Naive thymus-derived CD4-positive, alpha-beta T cell (primary cell): ENCODE measurements at places on chromosomes 5 and 9. TPM values are rescaled to one million over a fixed set of nuclear protein-coding genes. Genes with fewer than 3 reads are reported as not detected.

Gene LCP2
- 291 TPM for total RNA-seq

DNA sequence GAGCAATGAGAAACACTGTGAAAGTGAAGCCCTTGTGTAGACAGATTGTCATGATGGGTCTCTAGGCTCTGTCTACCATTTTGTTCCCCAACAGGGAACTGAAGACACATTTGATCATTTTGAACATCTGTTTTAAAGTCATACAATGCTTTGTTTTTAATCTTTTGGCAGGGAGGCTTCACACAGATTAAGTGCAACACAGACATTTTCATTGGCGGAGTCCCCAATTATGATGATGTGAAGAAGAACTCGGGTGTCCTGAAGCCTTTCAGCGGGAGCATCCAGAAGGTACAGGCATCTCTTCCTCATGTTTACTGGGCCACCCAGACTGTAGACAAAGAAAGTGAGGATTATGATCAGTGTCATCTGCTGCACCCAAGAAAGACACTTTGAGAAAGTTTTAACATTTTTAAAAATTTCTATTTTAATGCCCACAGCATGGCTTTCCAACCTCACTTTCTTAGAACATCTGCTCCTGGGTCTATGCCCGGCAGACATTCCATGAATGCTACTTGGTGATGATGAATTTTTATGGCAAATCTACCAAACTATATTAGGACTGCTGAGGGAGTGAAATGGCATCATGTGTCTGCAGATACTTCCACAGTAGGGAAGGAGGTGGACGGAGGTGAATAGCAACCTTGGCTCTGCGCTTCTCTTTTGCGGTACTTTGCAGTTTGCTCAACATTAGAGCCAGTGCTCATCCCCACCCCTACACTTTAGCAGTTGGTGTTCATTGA is 121.3 kb downstream of the LIFR start:
- no peak for DNase-seq

- no peak for DNase-seq
Observed at GRCh38 chr9:14945351-14945750, 35.1 kb upstream of the FREM1 start.

Gene CCL21
- not detected for total RNA-seq

DNA sequence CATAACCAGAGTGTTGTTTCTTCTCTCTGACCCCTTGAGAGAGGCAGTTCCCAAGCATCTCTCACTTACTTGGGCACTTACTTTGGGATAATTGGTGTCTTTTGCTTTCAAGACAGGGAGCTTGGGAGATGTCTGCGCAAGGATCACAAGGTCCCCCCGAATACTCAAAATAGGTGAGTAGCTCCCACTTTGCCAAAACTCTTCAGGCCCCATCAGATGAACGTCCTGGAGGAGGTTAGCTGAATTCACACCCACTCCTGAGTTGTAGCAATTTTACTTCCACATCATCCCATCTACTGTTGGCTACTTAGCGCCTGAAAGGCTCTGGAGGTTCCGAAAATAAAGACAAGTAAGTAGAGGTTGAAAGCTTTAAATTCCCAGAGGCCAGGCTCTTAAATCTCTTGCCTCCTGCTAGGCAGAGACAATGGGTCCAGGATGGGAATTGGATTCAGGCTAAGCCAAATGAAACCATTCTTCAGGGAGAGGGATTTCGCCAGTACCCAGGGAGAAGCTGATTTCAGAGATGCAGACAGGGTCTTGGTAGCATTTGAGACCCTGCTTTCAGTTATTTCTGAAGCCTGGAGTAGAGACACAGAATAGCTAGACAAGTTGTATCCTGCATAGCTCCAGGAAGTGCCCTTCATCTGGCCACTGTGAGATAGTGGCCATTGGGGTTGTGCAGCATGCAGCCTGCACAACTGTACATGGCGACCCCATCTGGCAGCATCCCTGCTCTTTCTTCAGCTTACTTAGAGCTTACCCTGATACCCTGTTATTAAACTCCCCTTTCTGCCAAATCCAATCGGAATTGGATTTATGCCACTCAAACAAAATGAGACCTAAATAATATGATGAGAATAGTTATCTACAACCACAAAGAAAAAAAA is 60.1 kb downstream of the BOD1 start:
- no peak for DNase-seq

GRCh38 chr9:112011051-112011620 is 114.5 kb downstream of the UGCG start:
- DNase-seq, result no peak

Gene SMIM33
- not detected for total RNA-seq

Gene SH3TC2
- not detected in 2 replicates for total RNA-seq

GRCh38 chr9:89295400-89295799 is 15.6 kb upstream of the CKS2 start:
- DNase-seq, result no peak

- no peak for DNase-seq
Observed at GRCh38 chr9:34654323-34655051, 2.5 kb downstream of the IL11RA start.

- no peak for DNase-seq
Observed at GRCh38 chr5:124605541-124605940, 140.9 kb downstream of the ZNF608 start.

- DNase-seq, result no peak
Observed at GRCh38 chr5:58452566-58453258, 7.2 kb downstream of the PLK2 start.

- DNase-seq, result no peak
Observed at GRCh38 chr5:156534906-156535485, 208.0 kb downstream of the SGCD start.

Gene MPDZ
- total RNA-seq, result not detected in 2 replicates

- no peak for DNase-seq
Observed at GRCh38 chr5:154368041-154368800, 77.6 kb upstream of the SAP30L start.

Gene GPX3
- 1.1 TPM for total RNA-seq

DNA sequence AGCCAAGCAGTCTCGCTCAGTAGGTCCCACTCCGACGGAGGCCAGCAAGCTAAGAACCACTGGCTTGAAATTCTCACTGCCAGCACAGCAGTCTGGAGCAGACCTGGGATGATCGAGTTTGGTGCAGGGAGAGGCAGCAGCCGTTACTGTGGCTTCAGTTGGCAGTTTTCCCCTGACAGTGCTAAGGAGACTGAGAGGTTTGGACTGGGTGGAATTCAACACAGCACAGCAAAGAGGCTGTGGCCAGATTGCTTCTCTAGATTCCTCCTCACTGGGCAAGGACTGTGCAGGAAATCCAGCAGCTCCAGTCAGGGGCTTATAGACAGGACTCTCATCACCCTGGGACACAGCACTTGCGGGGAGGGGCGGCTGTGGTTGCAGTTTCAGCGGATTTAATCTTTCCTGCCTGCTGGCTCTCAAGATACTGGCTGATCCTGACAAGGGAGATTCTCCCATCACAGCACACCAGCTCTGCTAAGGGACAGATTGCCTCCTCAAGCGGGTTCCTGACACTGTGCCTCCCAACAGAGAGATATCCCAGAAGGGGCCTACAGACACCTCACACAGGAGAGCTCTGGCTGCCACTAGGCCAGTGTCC is 122.1 kb downstream of the YIPF5 start:
- DNase-seq, result no peak

- no peak for DNase-seq
Observed at GRCh38 chr5:153584126-153584959, 93.9 kb downstream of the GRIA1 start.

Gene MEIKIN
- 4.2 TPM for total RNA-seq

DNA sequence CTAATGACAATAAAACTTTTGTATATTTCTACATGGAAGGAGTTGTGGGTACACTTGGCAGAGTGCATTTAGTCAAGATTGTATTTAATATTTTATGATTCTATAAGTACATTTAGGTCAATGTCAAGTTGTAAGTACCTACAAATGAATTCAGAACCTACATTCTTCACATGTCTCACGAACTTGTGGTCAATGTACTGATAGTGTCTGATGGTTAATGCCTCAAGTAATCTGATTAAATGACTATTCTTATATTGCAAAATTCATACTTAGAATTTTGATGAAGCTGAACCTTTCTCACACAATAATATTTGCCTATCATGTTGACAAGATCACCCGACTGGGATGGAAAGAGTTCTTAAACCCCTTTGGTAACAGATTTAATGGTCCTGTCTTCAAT is 444.5 kb downstream of the CTNND2 start:
- DNase-seq, result no peak

DNA sequence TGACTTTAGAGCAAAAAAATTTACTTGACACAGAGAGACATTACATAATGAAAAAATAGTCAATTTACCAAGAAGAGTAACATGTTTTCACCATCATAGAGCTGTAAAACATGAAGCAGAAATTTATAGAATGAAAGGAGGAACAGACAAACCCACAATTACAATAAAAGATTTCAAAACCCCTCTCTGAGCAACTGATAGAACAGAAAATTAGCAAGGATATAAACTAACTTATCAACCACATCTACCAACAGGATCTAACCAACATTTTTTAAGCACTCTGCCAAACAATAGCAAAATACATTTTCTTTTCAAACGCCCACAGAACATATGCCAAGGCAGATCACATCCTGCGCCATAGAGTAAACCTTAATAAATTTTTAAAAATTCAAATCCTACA is 17.9 kb downstream of the SLCO4C1 start:
- DNase-seq, result no peak

DNA sequence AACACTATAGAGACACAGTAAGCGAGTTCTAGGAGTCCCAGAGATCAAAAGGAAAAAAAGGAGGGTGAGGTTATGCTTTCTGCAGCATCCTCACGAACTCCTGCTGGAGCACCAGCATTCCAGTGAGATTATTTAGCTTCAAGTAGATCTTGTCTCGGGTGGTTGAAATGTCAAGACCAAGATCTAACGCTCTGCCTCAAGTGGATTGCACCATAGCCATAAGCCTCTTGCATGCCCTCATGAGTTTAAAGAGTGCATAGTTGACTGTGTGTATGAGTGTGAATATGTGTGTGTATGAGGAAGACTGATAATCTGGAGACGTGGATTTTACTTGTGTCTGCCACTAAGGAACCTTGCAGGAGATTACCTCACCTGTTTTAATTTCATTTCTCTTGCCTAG is 335.3 kb upstream of the ADAMTSL1 start:
- no peak for DNase-seq

Gene PCDHGB7
- total RNA-seq, result not detected

DNA sequence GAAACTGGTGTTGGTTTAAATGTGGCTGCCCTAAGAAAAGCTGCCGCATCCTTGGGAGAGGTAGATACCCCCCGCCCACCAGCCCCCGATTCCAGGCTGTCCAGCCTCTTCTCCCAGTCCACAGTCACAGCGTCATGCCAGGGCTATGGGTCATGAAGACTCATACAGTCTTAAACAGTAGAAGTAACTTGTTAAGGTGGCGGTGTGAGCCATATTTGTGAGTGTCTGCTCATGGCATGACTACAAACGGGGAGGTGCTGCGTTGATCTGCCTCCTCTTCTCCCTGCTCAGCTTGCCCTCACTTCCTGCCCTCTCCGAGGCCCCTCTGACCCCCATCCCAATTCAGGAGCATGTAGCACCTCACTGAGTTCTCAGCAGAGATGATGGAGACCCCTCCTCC is 20.8 kb downstream of the FGD3 start:
- DNase-seq, result no peak

DNA sequence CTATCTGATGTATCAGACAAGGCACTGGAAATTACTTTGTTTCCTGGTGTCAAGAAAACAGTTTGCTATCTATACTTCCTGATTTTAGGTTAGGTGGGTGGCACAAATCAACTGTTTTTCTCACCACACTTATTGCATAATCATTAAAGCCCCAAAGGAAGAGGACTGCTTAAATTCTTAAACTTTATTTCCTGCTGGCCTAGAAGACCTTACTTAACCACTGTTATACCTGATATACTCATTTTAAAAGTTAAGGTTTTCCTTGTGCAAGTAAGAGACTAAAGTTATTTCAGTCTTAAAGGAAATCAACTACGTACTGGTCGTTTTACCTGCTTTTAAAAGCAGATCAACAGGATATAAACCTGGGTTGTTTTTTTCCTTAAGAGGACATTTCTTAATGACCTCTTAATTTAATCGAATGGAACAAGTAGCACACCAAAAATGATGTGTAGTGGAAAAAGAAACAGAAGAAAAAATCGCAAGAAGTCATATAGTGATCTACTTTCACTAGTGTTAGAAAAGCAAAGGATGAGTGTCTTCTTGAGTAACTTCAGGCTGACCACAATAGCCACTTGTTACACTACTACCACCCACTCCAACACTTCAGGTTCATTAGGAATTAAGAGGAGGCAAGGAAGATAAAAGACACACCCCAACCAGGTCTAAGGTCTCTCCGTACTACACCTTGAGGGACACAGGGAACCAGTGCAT is 974 bp downstream of the CLINT1 start:
- no peak for DNase-seq

Gene AGXT2
- not detected for total RNA-seq

Gene ZNF483
- 3.0 and 4.9 TPM in 2 replicates for total RNA-seq

GRCh38 chr9:33131790-33132772 is 35.1 kb downstream of the B4GALT1 start:
- no peak for DNase-seq

DNA sequence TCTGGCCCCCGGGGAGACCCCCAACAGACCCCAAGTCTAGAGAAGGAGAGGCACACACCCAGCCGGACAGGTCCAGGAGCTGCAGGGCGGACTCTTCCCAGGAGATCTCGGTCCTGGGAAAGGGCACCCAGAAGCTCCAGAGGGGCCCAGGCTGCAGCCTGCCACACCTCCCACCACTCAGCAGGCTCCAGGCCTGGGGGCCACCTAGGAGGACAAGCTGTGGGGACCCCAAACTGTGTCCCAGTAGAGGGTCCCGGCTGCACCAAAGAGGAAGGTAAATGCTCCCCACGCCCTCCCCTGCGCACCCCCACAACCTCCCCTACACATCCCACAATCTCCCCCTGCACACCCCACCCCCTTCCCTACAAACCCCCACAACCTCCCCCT is 48.5 kb downstream of the PLEKHG4B start:
- no peak for DNase-seq

GRCh38 chr9:72386186-72386585 is 21.2 kb upstream of the ZFAND5 start:
- DNase-seq, result no peak

Gene TCF7
- 643 TPM for total RNA-seq

GRCh38 chr5:179192185-179192890 is 132.2 kb downstream of the ZNF354C start:
- no peak for DNase-seq

- no peak for DNase-seq
Observed at GRCh38 chr9:115653171-115653606, 500.4 kb upstream of the PAPPA start.

DNA sequence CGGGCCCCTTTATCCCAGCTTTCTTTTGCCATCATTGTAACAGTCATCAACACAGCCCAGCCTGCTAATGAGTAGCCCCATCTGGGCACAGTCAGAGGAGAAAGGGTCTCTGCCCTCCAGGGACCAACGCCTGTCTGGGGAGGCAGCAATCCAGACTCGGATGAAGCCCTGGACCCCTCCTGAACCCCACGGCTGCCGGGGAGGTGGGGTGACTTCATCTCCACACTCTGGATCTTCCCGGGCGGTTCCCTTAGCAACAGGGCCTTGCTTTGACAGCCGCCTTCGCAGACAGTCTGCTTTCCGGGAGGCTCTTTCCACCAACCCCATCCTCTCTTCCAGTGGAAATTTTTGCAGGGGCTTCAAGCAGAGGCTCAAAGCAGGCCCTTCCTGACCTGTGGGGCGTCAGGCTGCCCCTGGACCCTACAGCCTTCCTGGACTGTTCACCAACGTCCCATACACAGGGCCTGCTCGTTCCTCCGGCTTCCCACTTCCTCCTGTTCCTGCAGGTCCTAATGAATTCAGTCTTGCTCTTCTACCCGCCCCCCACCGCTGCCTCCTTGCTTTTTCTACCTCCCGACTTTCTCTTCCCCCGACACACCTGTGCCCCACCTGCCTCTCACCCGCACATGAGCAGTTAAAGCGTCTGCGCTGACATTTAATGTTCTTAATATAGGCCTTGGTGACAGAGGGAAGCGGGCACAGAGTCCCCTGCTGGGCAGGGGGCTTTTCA is 161.7 kb upstream of the MVB12B start:
- DNase-seq, result no peak
